Eye (tissue), 1 donor: ENCODE measurements at places on chromosomes 12 and 14.

GRCh38 chr12:47366157-47366556 lies 286.4 kb upstream of the AMIGO2 start:
- DNase-seq, result no peak

DNA sequence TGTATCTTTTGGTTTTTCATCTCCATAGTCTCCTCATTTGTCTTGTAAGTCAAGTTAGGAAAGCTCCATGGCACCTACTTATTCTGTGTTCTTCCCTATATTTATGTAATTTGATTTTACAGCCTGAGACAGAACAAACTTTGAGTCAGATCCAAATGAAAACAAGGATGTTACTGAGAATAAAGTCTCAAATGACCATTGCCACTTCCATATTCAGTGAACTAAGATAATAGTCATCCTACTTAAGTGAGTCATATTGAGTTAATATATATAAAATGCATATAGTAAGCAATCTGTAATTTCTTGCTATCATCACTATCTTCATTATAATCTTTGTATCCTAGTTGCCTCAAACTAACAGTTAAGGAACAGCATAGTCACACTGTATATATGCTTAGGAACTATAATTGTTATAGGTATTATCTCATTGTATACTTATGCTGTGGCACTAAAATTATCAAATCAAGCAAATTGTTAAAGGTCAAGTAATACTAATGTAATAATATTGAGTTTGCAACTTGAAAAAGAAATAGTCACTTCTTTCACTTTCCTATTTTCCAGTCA lies 30.8 kb downstream of the TMTC3 start:
- DNase-seq, result no peak

GRCh38 chr12:93733358-93733757 lies 56.2 kb downstream of the CRADD start:
- no peak for DNase-seq

DNA sequence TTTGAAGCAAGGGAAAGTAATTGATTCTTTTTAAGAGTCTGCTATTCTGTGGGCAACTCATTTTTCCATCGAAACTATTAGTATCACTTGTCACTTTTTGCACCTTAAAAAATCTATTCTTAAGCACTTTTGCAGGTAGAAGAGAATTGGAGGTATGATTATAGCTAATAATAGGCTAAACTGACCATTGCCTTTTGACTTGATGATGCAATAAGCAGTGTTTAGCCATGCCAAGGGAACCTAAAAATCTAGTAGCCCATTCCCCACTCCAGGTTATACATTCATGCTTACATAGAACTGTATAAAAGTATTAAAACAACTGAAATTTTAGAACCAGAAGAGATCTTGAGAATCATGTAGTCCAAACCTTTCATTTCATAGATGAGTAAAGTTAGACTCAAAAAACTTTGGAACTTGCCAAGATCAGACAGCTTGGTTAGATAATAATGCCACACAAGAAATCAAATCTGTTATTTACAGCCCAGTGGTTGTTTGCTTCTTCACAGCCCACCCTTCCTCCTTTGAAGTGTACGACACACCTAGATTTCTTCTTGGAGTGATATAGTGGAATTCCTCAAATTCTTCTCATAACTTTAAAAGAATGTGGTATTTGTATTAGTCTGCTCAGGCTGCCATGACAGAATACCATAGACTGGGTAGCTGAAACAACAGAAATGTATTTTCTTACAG lies 21.7 kb upstream of the GARIN2 start:
- DNase-seq, result no peak

GRCh38 chr12:78696267-78696666 lies 168.3 kb upstream of the SYT1 start:
- peak; percentile 4 for DNase-seq

DNA sequence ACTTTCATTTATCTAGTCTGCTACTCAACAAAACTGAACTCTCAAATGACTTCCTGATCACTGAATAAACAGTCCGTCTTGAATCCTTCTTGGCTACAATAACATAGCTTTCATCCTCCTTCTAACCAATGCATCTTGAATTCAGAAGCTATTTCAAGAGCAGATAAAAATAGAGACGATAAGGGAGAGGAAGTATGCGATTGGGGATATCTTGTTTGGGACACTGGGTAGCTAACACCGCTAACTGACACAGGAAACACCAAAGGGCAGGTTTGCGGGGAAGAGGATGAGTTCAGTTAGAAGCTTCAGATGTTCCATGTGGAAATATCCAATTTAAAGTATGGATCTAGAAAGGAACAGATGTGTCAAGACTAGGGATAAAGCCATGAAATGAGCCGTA lies 102.5 kb downstream of the SLC41A2 start:
- no peak for DNase-seq
